ENCODE measurements at places on chromosomes 5 and 9.
A peak's percentile ranks its signal among the peaks of the same experiment; 100 is the strongest.

GRCh38 chr5:13941468-13941867 is 3.0 kb downstream of the DNAH5 start:
- no peak for DNase-seq

GRCh38 chr9:115050002-115050490 is 67.9 kb downstream of the TNC start:
- no peak for DNase-seq

- DNase-seq: no peak
Observed at GRCh38 chr5:128412145-128412930, 125.7 kb downstream of the FBN2 start.

DNA sequence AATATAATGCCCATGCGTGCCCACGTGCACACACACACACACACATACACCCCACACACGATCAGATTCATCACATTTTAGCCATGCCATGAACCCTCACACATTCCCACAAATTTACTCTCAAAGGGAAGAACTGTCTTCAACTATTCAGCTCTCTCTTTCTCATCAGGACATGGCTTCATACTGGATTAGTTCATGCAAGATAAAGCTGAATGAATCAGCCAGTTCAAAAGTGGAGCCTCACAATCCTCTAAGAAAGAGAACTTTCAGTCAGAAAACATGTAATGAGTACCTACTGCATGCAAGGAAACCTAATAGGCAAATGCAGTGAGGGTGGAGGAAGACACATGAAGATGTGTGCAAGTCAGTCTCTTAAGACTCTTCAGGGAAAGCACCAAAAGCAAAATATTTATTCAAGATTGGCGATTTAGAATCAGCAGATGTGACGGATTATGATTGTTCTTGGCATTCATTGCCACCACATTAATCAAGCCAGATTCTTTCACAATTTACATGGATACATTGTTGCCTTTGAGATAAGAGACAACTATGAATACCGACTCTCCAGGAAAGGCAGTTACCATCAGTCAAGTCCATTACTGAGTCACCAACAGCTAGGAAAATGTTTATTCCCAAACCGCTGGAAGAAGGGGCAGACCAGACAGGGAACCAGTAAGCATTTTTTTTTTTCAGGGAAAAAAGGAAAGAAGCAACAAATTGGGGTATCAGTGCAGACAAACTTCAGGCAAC is 30.3 kb upstream of the PUM3 start:
- no peak for DNase-seq

GRCh38 chr9:127232833-127233549 is 31.6 kb upstream of the GARNL3 start:
- DNase-seq: no peak

DNA sequence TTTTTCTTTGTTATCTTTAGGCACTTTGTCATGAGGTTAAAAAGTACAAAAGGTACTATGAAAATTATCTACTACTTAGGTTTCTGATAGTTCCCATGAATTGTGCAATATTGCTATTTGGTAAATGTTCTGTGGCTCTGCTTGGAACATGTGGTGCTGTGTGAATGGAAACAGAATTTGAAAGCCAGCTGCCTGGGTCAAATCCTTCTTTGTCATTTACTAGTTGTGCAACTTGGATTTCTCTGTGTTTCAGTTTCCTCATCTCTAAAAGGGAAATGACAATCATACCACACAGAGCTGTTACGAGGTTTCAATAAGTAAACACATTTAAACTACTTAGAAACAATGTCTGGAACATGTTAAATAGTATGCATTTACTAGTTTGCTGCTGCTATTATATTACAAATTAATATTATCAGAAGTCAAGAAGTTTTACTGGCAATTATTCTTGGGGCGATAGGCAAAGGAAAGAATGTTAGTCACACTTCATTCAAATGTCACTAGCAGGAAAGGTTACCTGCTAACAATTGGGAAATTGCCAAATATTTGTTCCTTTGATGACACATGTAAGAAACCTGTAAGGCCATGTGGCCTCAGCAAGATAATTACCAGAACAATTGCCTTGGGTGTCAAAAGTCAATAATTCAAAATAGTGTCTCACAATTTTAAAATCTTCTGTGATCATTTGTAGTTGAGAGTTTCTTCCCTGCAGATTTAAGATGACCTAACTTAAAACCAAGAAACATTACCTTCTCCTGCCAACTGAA is 184.8 kb downstream of the KIAA0825 start:
- no peak for DNase-seq

GRCh38 chr9:113675475-113675941 is 200.6 kb upstream of the ZNF618 start:
- no peak for DNase-seq

DNA sequence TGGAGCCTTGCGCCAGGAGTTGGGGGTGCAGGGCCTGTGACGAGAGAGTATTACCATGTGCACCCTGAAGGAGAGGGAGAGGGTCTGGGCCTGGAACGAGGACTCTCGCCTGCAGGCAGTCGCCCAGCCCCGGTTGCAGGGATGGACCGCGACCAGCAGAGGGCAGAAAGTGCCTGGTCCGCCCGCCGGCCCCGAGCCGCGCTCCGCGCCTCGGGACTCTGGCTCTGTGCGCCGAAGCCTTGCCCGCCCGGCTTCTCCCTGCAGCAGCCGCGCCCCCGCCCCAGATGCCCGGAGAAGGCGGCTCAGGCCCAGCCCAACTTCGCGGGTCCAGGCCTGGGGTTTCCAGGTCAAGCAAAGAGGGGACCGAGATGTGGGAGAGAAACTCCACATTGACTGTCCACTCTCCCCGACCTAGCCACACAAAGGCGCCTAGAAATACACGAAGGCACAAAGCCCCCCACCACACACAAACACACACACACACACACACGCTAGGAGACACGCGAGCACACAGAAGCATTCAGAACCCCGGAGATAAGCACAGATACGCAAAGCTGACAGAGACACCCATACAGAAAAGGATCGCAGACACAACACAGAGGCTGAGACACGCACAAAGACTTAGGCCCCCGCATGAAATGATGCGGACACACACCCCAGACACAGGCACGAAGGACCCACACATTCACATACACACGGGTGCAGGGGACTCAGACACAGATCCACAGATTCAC is 2.0 kb upstream of the LMX1B start:
- peak; percentile 68 for DNase-seq

- no peak for DNase-seq
Observed at GRCh38 chr9:109286571-109286977, 34.3 kb downstream of the EPB41L4B start.

- no peak for DNase-seq
Observed at GRCh38 chr9:123102375-123103113, 69.1 kb downstream of the GPR21 start.

DNA sequence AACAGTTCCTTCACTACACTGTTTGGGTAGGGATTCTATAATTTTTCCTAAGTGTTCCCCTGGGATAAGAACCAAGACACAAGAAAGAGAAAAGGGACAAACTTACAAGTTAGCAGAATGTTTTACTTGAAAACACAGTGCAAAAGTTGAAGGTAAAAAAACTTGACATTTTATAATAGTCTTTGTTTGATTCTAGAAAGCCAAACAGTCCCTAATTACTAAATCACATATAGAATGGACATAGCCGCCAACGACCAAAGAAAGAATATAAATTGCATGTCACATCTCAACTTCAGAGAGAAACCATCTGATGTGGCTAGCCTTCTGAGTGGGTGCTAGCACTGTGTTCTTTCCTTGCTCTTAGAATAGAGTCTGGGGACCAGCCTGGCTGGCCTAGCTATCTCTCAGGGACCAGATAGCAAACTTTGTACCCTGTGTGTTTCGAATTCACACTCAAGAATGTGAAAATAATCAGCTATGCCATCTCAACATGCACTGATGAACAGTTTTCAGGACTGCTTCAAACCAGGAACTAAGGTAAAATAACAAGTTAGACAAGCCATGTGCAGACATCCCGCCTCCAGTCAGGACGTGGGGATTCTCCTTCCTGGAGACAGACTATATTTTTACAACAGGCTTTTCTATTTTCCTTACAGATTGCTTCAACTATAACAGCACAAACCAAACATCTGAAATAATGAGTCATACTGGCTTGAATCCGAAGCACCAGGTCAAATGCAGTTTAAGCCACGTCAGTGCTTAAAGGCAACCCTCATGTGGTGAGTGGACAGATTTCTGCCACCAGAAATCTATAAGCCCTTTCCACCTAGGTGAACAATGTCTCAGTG is 53.7 kb downstream of the LHFPL2 start:
- DNase-seq: no peak

GRCh38 chr9:95516221-95516733 is 494 bp downstream of the PTCH1 start:
- DNase-seq: no peak

GRCh38 chr9:69746859-69747560 is 12.8 kb downstream of the PTAR1 start:
- no peak for DNase-seq

DNA sequence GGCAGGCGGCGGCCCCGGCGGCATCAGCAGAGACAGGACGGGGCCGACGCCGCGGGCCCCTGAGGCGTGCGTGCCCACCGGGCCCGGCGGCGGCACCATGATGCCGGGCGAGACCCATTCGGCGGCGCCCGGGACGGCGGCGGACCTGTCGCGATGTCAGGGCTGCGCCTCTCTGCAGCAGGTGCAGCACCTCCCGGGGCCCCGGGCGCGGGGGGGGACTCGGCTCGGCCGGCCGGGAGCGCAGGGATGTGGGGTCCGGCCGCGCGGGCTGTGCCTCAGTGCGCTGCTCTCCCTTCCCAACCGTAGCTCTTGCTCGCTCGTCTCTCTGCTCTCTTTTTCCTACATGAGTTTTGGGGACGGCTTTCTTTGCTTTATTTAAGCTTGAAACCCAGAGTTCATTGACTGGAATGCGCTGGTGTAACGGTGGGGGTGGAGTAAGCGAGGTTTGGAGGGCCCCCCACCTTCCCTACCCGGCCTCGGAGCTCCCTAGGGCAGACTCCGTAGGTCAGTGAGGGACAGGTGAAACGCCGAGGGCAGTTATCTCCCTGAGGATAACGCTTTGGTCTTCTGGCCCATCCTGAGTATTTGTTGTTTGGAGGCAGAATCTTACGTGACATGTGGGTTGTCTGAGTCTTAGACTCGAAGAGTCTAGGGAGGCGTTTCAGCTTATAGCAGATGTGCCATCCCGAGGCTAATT is 490 bp downstream of the ICE1 start:
- DNase-seq: no peak

- DNase-seq: no peak
Observed at GRCh38 chr5:133821311-133821741, 147.1 kb downstream of the C5orf15 start.

DNA sequence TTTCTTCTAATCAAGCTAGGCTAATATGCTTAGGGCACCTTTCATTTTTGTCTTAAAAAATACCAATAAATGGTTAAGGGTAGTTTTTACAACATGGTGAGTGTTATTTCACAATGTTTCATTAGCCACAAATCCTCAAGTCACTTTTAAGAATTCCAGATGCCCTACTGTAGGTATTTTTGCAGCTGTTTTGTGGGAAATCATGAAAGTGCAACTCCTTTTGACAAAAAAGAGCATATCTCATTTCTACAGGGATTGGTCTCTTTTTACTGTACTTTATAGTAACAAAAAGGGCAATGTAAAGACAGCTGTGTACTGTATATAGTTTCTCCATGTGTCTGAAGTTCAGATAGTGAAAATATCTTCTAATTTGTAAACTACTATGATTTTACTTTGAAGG is 28.3 kb upstream of the GAS1 start:
- DNase-seq: no peak

GRCh38 chr5:136023958-136024541 is 4.7 kb upstream of the TGFBI start:
- DNase-seq: no peak

- DNase-seq: no peak
Observed at GRCh38 chr5:167509076-167509475, 782.4 kb upstream of the WWC1 start.

DNA sequence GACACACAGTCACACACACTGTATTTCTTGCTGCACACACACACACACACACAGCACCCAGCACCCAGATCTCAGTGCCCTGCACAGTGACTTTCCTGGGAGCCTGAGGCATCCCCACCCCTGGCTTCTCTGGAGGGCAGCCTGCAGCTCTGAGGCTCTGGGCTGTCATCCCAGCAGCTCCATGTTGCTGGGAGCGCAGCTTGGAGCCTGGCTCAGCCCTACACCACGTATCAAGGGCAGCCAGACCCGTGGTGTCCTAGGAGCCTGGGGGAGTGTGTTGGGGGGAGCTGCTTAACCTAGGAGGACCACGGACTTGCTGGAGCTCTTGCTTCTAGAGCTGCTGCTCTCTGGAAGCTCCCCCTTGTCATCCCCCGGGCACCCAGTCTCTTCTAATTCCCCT is 5.2 kb downstream of the IER5L start:
- no peak for DNase-seq

GRCh38 chr5:100600298-100600994 is 65.3 kb downstream of the FAM174A start:
- no peak for DNase-seq

GRCh38 chr5:162324328-162324727 is 256.8 kb downstream of the GABRG2 start:
- DNase-seq: no peak

- DNase-seq: no peak
Observed at GRCh38 chr5:119537704-119538103, 85.4 kb downstream of the HSD17B4 start.

DNA sequence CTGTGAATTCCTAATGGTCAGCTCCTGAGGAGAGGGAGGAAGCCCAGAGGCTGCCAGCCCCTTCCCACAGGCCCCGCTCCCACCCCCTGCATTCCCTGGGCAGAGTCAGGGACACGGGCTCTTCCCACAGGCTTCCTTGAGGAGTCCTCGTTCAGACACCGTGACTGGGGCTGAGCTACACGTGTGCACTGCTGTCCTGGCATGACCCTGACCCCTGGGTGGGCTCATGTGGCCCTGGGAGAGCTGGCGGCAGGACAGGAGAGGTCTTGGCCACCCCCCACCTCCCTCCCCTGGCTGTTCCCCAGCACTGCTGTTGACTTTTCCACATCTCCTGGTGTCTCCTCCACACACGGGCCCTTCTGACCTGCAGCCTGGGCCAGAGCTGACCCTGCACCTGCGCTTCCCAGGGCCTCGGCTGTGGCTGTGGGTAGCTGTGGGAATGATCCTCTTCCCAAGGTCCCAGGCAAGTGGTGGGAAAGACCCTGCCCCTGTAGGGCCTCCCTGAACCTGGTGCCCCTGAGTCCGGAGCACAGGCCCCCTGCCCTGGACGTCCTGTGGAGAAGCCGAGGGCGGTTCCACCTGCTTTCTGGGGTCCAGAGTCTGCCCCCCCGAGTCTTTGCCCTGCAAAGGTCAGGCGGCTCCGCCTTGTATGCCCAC is 56.5 kb upstream of the NKD2 start:
- no peak for DNase-seq

- peak; percentile 25 for DNase-seq
Observed at GRCh38 chr5:148374690-148375360, 8.9 kb upstream of the FBXO38 start.

GRCh38 chr5:43514471-43514815 is 505 bp downstream of the C5orf34 start:
- no peak for DNase-seq
